ENCODE measurements at places on chromosomes 7 and 10.

DNA sequence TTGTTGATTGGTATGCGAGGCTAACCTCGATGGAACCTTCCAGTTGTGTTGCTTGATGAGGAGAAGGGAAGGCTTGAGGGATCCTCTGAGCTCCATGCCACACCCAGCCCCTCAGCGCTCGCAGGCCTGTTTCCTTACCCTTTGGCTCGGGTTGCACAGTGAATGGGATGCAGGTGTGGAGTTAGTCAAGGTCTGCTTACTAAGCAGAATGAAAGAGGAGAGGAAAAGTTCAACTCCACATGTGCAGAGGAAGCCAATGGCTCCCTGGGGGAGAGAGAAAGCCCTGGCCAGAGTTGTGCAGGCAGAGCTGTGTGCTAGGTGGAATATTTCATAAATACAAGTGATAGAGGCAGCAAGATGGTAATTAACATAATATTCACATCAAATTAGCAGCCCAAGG, 85.5 kb downstream of the JCAD start:
- no peak for DNase-seq

DNA sequence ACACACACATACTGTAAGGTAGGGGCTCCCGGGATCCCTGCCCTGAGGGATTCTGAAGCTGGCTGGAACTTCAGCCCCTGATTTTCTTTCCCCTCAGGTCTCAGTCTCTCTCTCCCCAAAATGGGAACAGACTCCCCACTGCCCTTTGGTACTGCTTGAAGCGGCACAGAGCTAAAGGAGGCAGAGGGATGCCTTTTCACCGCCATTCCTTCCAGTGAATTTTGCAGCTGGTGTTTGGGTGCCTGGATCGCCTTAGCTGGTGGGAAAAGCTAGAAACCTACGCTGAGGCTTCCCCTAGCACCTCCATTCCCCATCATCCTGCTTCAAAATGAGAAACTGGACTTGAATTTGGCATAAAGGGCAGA, 2.7 kb upstream of the CUEDC2 start:
- DNase-seq: no peak

GRCh38 chr10:4351723-4352413, 474.1 kb upstream of the AKR1E2 start:
- DNase-seq: no peak

DNA sequence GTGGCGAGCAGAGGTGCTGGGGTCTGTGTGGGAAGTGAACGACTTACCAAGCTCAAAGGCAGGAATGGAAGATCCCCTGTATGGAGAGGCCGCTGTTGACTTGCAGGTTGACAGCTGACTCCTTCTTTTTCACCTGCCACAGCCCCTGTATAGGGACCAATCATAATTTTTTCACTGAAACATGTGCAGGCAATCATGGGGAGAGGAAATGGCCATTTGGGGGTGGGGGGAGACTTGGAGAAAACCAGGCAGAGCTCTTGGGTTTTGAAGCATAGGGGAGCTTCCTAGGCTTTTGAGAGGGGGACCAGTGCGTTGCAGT, 101.4 kb downstream of the WDR37 start:
- DNase-seq: no peak

DNA sequence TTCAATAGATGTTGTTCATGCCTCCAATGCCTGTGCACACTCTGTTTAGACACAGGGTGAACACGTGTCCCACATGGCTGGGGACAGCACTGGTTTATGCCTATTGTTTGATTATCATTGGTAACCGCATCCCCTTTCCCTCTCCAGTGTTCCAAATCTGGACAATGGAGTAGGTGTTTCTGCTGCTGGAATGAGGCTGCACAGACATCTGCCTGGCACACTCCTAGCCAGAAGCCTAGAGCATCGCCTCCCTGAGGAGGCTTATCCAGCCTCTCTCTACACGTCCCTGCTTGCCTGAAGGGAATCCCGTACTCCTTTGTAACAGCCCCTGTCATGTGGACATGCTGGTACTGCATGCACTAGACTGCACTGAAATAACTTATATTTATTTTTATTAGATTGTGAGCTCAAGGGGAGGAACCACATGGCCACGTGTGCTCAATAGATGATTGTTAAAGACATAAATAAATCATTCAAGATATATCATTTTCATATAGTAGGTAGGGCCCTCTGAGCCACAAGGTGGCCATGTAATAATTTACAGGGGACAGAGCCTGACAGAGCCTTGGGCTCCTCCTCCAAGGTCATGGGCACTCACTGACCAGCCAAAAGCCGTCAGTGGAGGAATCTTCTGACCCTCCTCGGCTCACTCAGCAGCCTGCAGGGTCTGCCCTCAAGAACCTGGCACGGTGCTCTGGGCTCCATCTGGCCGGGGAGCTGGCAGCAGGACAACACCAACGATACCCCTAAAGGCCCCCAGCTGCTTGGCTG, 310.9 kb upstream of the ZNF32 start:
- no peak for DNase-seq

DNA sequence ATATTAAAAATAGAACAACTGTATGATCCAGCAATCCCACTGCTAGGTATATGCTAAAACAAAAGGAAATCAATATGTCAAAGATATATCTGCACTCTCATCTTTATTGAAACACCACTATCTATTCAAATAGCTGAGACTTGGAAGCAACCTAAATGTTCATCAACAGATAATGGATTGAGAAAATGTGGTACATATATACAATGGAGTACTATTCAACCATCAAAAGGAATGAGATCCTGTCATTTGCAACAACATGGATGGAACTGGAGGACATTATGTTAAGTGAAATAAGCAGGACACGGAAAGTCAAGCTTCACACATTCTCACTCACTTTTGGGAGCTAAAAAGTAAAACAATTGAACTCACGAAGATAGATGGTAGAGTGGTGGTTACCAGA, 610.1 kb upstream of the SEMA3D start:
- no peak for DNase-seq

All from activated T-cell treated with anti-CD3 and anti-CD28 coated beads for 48 hours (primary cell).